ENCODE measurements at places on chromosomes 2 and 18. TPM values are rescaled to one million over a fixed set of nuclear protein-coding genes. Genes with fewer than 3 reads are reported as not detected.

The SOX11 gene
- 75.1 TPM for total RNA-seq

DNA sequence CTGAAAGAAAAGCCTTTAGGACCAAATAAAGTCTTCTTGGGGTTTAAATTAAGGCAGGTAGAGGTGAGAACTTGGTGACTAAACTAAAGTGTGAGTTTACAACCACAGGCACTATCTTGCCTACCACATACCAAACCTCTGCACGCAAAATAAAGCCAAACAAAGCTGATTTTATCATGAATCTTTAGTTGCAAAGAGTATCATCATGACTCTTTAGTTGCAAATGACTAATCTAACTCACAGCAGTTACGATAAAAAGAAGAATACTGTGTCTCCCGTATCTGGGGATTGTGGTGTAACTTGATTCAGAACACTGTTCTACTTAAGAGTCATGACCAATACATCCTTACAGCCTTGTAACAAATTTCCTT lies 11.2 kb downstream of the CFAP210 start:
- no peaks in the 10 kb centered on the region for H3K27me3 ChIP-seq
- DNase-seq, result no peak

- H3K4me3 ChIP-seq, result no peak overlapping the region
- H3K27ac ChIP-seq, result no peak overlapping the region
- peaks cover 12% of the 10 kb centered on the region for H3K27me3 ChIP-seq
- H3K4me1 ChIP-seq, result no peaks in the 10 kb centered on the region
- H3K36me3 ChIP-seq, result no peaks in the 10 kb centered on the region
- DNase-seq, result peak; percentile 53
Observed at GRCh38 chr2:40244675-40245074, 207.2 kb downstream of the SLC8A1 start.

DNA sequence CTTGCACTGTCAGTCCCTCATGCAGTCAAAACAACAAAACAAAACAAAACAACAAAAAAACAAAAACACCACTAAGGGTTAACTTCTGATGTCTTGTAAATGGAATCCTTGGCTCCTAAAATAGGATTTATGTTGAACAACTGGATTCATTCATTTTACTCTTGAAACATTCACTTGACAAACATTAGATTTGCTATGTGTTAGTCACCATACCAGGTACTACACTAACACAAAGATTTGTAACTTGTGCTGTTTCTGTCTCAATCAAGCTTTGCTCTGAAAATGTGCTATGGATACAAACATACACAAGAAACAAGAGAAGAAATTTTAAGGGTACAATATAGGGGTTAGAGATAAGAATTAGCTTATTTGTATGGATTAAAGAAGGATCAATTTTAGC lies 812.8 kb downstream of the LRP1B start:
- no peak for DNase-seq
- H3K27ac ChIP-seq, result no peak overlapping the region
- no peaks in the 10 kb centered on the region for H3K36me3 ChIP-seq
- no peaks in the 10 kb centered on the region for H3K27me3 ChIP-seq

DNA sequence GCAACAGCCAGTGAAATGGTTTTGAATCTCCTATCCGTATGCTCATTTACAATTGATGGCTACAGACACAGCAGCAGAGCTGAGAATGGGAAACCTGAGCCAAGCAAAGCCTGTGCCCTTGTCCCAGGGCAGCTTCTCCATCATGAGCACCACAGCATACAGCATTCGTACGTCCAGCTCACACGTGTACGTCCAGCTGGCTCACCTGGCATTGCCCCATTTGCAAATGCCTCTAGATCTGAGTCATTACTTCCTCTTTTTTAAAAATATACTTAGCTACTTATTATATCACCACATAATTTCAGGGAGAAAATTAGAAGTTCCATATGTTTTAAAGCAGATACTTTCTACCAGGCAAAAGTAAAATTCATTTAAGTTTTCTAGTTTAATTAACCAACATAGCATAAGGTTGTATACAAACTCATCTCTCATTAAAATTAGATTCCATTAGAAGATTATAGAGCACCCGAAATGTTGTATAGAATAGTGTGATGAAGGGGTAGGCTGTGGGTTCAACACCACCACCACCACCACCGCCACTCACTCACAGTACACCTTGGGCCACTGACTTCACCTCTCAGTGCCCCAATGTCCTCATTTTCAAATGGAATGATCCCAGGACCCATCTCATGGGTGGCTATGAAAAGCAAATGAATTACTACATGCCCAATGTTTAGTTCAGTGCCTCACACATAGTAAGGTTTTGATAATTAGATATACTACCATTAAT lies 31.4 kb upstream of the TMEM177 start:
- no peak for DNase-seq
- no peaks in the 10 kb centered on the region for H3K4me1 ChIP-seq
- no peak overlapping the region for H3K4me3 ChIP-seq
- H3K27ac ChIP-seq, result no peak overlapping the region

DNA sequence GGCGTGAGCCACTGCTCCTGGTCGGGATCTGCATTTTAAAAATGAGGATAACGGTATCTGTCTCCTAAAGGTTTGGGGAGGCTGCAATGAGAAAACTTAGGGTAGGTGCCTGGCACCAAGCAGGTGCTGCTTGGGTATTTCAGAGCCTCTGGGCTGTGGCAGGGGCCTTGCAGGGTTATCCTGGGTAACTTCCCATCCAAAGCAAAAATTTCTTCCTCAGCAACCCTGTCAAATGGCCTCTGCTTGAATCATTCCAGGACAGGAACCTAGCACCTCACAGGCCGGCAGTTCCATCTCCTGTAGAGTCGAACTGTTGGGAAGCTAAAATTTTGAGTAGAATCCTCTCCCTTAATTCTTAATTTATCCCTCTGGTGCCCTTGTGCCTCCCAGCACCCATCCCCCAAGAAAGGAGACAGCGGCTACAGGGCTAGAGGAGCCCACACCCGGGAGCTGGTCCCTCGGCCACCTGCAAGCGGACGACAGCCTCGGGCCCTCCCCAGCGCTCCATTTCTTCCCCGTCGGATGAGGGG lies 868 bp downstream of the CGREF1 start:
- peak overlapping the region; percentile 67 for H3K4me3 ChIP-seq
- H3K4me1 ChIP-seq, result peaks cover 5% of the 10 kb centered on the region
- DNase-seq, result no peak
- H3K36me3 ChIP-seq, result no peaks in the 10 kb centered on the region
- peaks cover 8% of the 10 kb centered on the region for H3K27me3 ChIP-seq

- DNase-seq, result no peak
- no peak overlapping the region for H3K27ac ChIP-seq
- no peaks in the 10 kb centered on the region for H3K27me3 ChIP-seq
- no peak overlapping the region for H3K4me3 ChIP-seq
Observed at GRCh38 chr18:28743115-28743514, 566.2 kb upstream of the CDH2 start.

DNA sequence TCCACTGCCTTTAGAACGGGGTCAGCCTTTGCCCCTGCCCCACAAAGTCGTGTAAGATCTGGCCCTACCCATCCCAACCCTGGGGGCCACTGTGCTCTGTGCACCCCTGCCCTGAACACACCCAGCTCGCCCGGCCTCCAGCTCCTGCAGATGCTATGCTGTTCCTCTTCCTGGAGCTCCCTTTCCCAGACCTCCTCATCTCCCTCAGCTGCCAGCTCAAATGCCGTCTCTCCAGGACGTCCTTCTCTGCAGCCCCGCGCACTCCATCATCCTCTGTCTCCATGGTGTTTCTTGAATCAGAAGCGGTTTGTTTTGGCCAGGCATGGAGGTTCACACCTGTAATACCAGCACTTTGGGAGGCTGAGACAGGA lies 94.1 kb downstream of the SH3BP4 start:
- H3K36me3 ChIP-seq, result peaks cover 14% of the 10 kb centered on the region
- no peak overlapping the region for H3K4me3 ChIP-seq
- no peaks in the 10 kb centered on the region for H3K27me3 ChIP-seq
- no peak overlapping the region for H3K27ac ChIP-seq
- DNase-seq, result no peak
